Parietal lobe (tissue), 2 donors: ENCODE measurements at places on chromosomes 6 and 20. TPM values are rescaled to one million over a fixed set of nuclear protein-coding genes. Genes with fewer than 3 reads are reported as not detected.

EGFL8 gene
- 5.9 TPM for total RNA-seq

SGK2 gene
- 3.1 TPM for total RNA-seq

TSHZ2 gene
- total RNA-seq = 1.9 TPM

RNF217 gene
- total RNA-seq = 17.8 TPM

PCSK2 gene
- total RNA-seq = 40.7 TPM

DACT2 gene
- 1.3 TPM for total RNA-seq

VSTM2L gene
- 50.7 TPM for total RNA-seq

POFUT1 gene
- 22.5 TPM for total RNA-seq

MATN4 gene
- total RNA-seq = not detected

HEY2 gene
- 1.3 TPM for total RNA-seq

IYD gene
- total RNA-seq = not detected

LAMA4 gene
- total RNA-seq = 26.0 TPM

ANKRD66 gene
- 0.31 TPM for total RNA-seq

SMOC2 gene
- 1.3 TPM for total RNA-seq

ZBTB12 gene
- 31.0 TPM for total RNA-seq

CGAS gene
- total RNA-seq = 1.6 TPM

GNAS-AS1 gene
- total RNA-seq = 2.5 TPM

MCCD1 gene
- not detected for total RNA-seq

KCNG1 gene
- 27.5 TPM for total RNA-seq

CASS4 gene
- total RNA-seq = 0.31 TPM

CCDC170 gene
- total RNA-seq = 2.8 TPM

KIF13A gene
- 28.5 TPM for total RNA-seq

MYCT1 gene
- total RNA-seq = 2.2 TPM

OR2H1 gene
- total RNA-seq = not detected

LZTS3 gene
- total RNA-seq = 18.8 TPM

DEFB112 gene
- total RNA-seq = not detected

WFDC10B gene
- not detected for total RNA-seq

MPIG6B gene
- total RNA-seq = not detected

INSM1 gene
- 20.3 TPM for total RNA-seq

PLG gene
- total RNA-seq = not detected

TRIM40 gene
- not detected for total RNA-seq

MEP1A gene
- total RNA-seq = not detected

HSPA1L gene
- 3.1 TPM for total RNA-seq

TRIM31 gene
- not detected for total RNA-seq

RALGAPB gene
- 85.1 TPM for total RNA-seq

RAD21L1 gene
- total RNA-seq = not detected

VSX1 gene
- total RNA-seq = not detected

SLC44A4 gene
- total RNA-seq = not detected

ANGPT4 gene
- total RNA-seq = not detected

DEFB132 gene
- total RNA-seq = not detected

TFAP2D gene
- not detected for total RNA-seq

C4B gene
- 8.8 TPM for total RNA-seq

DNAH8 gene
- total RNA-seq = under 0.01 TPM

TULP1 gene
- not detected for total RNA-seq

OTOR gene
- total RNA-seq = 1.9 TPM

SRMS gene
- total RNA-seq = not detected

ELOVL4 gene
- total RNA-seq = 29.1 TPM

SAMD3 gene
- total RNA-seq = 15.3 TPM

RIMS1 gene
- 242 TPM for total RNA-seq

SCUBE3 gene
- 2.8 TPM for total RNA-seq

MAFB gene
- total RNA-seq = 9.4 TPM
